ENCODE measurements at places on chromosomes 3 and 15. TPM values are rescaled to one million over a fixed set of nuclear protein-coding genes. Genes with fewer than 3 reads are reported as not detected.

DNA sequence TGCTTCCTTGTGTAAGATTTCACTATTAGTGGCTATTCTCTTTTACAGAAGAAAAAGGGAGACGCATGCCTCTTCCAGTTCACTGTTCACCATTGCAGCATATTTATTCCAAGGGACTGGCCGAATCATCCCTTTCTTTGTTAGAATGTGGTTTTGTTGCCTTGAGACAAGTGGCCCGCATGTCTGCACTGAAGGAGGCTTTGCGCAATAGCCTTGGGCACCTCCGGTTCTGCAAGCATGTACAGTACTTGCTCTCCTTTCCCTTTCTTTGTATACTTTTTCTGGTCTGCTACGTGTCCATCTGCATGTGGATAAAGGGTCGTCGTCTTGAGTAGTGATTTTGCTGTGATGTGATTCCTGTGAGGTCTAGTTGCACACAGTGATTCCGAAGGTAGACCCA lies 43.0 kb downstream of the FLNB start:
- no peaks in the 10 kb centered on the region for H3K27me3 ChIP-seq
- H3K36me3 ChIP-seq = no peaks in the 10 kb centered on the region
- H3K4me3 ChIP-seq = no peak overlapping the region
- DNase-seq = no peak

DNA sequence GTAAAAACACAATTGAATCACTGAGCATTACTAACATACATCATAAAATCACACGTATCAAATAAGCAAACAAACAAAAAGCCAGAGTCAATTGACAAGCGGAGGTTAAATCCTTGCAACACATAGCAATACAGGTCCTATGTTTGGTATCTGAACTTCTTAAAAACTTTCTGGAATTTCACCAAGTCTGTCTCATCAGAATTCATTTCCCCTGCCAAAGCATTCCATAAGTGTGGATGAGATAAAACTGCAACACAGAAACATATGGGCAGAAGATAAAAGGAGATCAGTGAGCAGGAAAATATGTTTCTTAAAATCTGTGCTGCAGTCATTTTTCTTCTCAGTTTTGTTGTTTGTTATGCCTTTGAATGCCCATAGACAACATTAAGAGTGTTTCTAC lies 1155.5 kb downstream of the TBL1XR1 start:
- DNase-seq = no peak
- H3K27ac ChIP-seq = no peak overlapping the region
- H3K4me3 ChIP-seq = no peak overlapping the region
- H3K4me1 ChIP-seq = no peaks in the 10 kb centered on the region
- H3K36me3 ChIP-seq = no peaks in the 10 kb centered on the region

GRCh38 chr3:37041546-37042195 lies 48.4 kb downstream of the MLH1 start:
- H3K4me3 ChIP-seq = no peak overlapping the region
- H3K36me3 ChIP-seq = peaks cover 28% of the 10 kb centered on the region
- no peaks in the 10 kb centered on the region for H3K4me1 ChIP-seq
- no peak for DNase-seq

The ENTPD3 gene
- total RNA-seq = not detected

The ERICH6 gene
- total RNA-seq = not detected

The SNRK gene
- 12.6 TPM for total RNA-seq

Data from SJCRH30 (cell line).